ENCODE measurements at places on chromosomes 4 and X.

DNA sequence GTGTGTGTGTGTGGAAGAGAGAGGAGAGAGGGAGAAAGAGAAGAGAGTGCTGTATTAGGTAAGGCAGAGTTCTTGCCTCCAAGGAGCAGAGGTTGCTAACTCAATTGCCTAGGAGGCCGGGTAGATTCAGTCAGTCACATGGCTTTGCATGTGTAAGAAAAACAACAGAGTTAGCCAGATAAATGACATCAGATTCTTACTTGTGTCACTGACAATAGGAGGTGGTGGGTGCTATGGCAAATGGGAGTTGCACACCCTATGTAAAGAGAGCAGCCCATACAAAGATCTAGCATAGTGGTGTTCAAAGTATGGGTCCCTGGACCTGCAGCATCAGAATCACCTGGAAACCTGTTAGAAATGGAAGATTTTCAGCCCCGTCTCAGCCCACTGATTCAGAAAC is 14.4 kb upstream of the PGRMC2 start:
- DNase-seq, result no peak

DNA sequence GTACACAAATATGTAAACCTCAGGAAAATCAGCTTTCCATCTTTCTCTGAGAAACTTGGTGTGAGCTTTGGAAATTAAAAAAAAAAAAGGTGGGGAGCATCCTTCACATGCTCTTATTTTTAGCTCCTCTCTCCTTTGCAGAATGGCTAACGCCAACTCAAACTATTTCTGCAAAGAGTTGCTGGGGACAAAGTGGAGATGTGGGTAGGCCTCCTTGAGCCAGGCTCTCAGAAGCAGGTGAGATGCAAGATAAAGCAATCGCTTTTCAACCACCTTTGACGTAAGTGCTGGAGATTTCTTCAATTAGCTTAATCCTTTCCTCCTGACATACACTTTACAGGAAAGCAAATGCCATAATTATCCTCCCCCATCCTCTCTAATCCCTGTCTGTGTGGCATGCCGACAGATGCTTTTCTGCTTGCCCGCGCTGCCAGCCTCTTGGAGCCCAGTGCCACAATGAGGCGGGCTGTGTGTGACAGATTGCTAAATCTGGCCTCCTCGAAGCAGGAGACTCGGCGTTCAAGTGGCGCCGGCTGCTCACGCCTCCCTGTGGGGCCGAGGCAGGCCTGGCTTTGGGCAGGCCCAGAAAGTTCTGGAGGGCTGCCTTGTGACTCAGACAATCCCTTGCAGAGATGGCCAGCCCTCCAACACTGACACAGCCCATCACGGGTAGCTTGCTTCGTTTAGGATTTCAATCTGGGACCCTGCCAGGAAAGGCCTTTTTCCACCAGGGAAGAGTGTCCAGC is 64.9 kb upstream of the SOD3 start:
- no peak for DNase-seq

GRCh38 chrX:133677123-133678063 is 262.1 kb upstream of the GPC4 start:
- DNase-seq, result no peak

GRCh38 chr4:52572936-52573485 is 86.1 kb downstream of the USP46 start:
- peak; percentile 17 for DNase-seq

DNA sequence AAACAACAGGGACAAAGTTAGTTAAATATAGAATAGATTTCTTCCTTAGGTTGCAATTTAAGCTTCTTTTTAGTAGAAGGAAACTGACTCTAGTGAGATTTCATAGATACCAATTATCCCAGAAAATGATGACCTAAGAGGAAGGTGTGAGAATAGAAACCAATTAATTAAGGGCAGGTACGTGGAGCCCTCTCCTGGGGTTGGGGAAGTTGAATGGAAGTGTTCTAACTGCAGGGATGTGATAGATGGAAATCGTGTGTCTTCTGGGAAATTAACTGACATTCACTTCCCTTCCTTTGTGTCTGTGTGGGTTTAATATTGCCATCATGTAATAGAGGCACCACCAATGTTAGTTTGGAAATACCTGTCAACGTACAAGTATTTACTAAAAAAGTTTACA is 204.1 kb upstream of the ANK2 start:
- DNase-seq, result no peak

- no peak for DNase-seq
Measured at GRCh38 chr4:56659946-56660345, 21.1 kb downstream of the HOPX start.

DNA sequence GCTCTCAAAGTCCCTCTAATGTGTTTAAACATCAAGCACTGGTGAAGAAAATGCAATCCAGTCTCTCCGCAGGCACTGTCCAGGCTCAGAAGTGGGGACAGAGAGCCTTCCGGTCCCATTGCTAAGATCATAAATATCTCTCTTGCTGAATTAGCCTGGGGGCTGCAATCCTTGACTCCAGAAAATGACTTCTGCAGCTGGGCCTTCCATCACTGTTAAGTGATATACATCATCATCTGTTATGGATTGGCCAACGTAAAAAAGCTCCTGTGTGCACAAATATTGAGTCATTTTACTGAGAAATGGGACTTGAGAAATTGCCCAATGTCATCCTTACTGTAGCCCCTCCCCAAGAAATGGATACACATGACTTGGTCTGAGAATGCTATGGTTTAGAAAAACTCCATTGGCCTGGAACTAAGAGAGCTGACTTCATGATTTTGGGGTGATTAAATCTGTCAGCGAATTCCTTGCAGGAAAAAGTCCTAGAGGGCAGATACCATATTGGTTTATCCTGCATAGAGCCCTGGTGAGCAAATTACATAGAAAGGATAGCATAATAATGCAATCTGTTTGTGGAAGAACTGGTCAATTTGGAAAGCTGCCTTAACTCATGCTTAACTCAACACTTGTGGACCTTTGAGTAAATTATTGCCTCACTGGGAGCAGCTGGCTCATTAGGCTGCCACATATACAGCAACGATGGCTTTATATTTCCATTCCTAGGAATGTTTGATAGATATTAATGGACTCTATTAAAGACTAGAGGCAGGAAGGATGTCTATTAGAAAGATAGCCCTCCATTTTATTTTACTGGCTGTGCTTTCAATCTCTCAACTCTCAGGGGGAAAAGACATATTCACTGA is 346.1 kb downstream of the GBA3 start:
- no peak for DNase-seq

DNA sequence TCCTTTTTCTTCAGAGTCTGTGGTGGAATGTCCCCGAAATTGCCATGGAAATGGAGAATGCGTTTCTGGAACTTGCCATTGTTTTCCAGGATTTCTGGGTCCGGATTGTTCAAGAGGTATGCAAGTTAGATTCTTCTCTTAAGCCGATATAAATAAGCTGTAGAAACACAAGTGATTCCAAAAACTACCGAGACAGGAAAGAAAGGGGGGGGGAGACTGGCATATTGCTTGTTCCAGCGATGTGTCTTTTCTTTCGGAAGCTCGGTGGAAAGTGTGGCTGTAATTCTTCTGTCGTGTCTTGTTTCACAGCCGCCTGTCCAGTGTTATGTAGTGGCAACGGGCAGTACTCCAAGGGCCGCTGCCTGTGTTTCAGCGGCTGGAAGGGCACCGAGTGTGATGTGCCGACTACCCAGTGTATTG is 236.9 kb downstream of the DCTD start:
- no peak for DNase-seq

DNA sequence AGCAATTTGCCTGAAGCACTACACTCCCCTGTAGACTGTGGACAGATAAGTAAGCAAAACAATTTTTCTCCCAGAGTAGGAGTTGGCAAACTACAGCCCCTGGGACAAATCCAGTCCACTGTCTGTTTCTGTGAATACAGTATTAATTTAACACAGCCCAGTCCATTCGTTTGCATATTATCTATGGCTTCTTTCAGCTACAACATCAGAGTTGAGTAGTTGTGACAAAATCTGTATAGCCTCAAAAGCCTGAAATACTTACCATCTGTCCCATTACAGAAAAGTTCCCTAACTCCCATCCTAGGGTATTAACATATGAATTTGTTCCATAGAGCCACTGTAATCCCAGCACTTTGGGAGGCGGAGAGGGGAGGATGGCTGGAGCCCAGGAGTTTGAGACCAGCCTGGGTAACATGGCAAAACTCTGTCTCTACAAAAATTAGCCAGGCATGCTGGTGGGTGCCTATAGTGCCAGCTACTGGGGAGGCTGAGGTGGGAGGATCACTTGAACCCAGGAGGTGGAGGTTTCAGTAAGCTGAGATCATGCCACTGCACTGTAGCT is 53.0 kb downstream of the AMELX start:
- DNase-seq, result no peak

GRCh38 chr4:10033191-10033881 is 12.0 kb upstream of the SLC2A9 start:
- no peak for DNase-seq

DNA sequence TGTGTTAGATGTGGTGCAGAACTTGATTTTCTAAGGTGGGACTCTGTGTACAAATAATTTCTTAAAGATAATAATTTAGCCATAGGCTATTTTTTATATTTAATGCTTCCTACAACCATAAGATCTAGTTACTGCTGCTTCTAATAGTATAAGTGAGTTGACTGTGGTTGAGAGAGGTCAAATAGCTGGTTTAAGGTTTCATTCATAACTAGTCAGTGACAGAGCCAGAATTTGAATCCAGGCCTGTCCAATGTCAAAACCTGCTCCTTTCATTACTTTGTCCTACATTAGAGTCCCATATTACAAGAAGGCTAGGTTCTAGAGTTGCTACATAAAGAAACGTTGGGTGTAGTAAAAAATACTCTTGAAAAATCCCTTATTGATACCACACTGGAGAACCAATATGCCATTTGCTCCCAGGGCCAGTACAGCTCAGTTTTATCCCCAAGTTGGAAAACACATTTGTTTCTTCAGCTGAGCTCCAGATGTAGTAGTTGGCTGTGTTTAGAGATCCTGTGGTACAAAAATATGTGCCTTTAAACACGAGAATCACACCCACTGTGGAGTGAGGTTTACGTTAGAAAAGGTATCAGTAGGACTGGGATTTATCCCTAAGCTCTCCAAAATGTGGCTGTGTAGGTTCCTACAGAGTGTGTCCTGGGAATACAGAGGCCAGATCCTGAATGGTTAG is 84.3 kb downstream of the REPS2 start:
- no peak for DNase-seq

- peak; percentile 18 for DNase-seq
Measured at GRCh38 chrX:78024349-78025059, 55.1 kb upstream of the PGAM4 start.

GRCh38 chr4:115028682-115029410 is 84.6 kb downstream of the NDST4 start:
- no peak for DNase-seq

- no peak for DNase-seq
Measured at GRCh38 chrX:135984791-135985156, 461 bp upstream of the SLC9A6 start.

- no peak for DNase-seq
Measured at GRCh38 chrX:134685668-134686067, 27.4 kb upstream of the PLAC1 start.

DNA sequence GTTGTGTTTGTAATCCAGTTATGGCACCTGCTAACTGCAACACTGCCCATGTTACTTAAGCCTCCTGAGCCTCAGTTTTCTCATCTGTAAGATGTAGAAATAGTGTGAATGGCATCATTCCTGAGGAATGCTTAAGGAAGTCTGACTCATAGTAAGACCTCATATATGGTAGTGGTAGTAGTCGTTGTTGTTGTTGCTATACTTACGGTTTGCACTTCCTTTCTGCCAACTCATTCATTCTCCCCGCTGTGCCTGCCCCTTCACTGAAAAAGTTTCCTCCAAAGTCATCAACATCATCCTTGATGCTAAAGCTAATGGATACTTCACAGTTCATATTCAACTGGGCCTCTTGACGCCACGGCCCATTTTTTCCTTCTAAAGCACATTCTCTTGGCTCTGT is 54.2 kb upstream of the SPANXN3 start:
- DNase-seq, result no peak

DNA sequence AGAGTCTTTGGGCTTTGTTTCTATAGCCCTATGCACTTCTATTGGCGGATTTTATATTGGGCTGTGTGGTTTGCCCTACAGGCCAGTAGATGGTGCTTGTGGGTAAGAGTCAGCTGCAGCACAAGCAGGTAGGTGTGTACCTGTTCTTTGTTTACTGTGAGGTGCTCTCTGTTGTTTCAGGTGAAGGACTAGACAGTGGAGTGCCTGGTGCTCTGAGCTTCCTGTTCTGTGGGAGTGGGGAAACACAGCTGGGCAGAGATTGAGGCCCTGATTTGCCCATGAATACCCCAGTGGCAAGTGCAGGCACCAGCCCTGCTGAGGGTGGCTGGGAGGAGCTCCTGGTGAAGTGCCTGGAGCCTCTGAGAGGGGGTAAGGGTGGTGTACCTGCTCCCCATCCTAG is 26.3 kb upstream of the UCP1 start:
- DNase-seq, result no peak

GRCh38 chr4:144518181-144518895 is 127.6 kb upstream of the HHIP start:
- no peak for DNase-seq

- DNase-seq, result no peak
Measured at GRCh38 chr4:3342182-3342854, 49.5 kb downstream of the RGS12 start.
